ENCODE measurements at places on chromosomes 1 and 21.
A peak's percentile ranks its signal among the peaks of the same experiment; 100 is the strongest.

GRCh38 chr1:118826669-118827068, 161.5 kb downstream of the TBX15 start:
- DNase-seq: no peak

GRCh38 chr1:160925652-160926244, 28.9 kb downstream of the ITLN2 start:
- DNase-seq: no peak

- DNase-seq: no peak
Observed at GRCh38 chr1:53332833-53333232, 5.0 kb upstream of the LRP8 start.

DNA sequence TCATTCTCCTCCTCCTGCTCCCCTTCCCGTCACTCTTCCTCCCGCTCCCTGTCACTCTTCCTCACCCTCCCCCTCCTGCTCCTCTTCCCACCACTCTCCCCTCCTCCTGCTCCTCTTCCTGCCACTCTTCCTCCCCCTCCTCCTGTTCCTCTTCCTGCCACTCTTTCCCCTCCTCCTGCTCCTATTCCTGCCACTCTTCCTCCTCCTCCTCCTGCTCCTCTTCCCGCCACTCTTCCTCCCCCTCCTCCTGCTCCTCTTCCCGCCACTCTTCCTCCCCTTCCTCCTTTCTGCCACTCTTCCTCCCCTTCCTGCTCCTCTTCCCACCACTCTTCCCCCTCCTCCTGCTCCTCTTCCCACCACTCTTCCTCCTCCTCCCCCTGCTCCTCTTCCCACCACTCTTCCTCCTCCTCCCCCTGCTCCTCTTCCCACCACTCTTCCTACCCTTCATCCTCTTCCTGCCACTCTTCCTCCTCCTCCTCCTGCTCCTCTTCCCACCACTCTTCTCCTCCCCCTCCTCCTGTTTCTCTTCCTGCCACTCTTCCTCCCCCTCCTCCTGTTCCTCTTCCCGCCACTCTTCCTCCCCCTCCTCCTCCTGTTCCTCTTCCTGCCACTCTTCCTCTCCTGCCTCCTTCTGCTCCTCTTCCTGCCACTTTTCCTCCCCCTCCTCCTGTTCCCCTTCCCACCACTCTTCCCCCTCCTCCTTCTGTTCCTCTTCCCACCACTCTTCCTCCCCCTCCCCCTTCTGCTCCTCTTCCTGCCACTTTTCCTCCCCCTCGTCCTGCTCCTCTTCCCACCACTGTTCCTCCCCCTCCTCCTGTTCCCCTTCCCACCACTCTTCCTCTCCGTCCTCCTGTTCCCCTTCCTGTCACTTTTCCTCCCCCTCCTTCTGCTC, 28.7 kb upstream of the ARTN start:
- no peak for DNase-seq

DNA sequence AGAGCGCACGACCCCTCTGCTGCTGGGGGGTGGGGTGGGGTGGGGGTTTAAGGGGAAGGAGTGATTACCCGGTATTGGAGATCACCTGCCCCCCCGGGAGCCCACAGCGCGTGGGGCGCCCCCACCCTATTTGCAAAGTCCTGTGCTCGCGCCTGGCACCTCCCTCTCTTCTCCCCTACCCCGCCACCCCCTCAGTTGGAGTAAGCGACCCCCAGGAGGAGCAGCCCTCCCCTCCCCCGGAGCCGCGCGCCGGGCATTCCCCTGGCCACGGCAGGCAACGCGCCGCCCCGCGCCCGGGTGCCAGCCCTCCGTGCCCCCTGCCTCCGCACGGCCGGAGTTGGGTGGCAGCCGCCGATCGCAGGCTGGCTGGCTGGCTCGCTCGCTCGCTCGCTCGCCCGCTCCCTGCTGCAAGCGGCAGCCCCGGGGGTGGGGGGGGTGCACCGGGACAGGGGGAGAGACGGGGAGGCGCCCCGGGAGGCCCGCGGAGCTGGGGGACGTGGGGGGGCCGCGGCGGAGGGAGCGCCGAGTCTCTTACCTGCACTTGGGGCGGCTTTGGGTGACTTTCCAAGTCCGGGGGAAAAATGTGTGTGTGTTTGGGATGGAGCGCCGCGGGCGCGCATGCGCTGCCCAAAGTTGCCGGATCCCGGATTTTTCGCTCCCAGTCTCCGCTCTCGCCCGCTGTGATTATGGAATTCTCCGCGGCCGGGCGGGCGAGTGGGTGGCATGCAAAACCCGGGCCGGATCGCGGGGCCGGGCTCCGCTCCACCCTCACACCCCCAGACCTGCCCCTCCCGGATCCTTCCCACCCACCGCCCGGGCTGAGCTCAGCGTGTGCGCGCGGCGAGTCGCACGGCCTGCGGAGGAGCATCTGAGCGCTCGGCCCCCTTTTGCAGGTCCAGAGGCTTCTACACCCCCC, at the start of gene CASZ1:
TSS of gene CASZ1 (minus strand) at position 618 of the 916 bp plus-strand sequence. CDS start 102,757 bp downstream, outside the sequence.
- peak; percentile 98 for DNase-seq

DNA sequence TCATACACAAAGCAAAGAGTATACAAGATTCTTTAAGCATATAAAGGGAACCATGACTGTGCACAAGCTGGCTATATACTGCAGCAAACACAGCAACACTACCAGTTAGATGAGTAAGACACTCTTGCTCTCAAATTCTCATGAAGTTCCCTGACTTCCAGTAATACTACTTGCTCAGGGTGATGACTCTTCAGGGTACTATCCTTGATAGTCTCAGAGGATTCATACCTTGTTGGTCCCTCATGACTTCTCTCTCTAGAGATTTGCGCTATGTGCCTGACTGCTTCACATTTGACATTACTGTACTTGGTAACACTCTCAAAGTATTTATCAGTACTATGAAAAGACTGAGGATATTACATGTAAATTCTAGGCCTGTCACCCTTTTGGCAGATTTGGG, 159.8 kb upstream of the ZRANB2 start:
- no peak for DNase-seq

- no peak for DNase-seq
Observed at GRCh38 chr21:31363720-31364119, 19.7 kb upstream of the TIAM1 start.

DNA sequence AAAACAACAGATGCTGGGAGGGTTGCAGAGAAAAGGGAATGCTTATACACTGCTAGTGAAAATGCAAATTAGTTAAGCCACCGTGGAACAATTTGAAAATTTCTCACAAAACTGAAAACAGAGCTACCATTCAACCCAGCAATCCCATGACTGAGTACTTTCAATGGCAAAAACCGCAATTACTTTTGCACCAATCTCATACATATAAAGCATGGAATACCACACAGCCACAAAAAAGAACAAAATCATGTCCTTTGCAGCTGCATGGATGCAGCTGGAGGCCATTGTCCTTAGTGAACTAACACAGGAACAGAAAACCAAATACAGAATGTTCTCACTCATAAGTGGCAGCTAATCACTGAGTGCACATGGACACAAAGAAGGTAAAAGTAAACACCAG, 6.3 kb upstream of the OR2T8 start:
- no peak for DNase-seq

- no peak for DNase-seq
Observed at GRCh38 chr1:195608883-195609282, 999.4 kb downstream of the KCNT2 start.

DNA sequence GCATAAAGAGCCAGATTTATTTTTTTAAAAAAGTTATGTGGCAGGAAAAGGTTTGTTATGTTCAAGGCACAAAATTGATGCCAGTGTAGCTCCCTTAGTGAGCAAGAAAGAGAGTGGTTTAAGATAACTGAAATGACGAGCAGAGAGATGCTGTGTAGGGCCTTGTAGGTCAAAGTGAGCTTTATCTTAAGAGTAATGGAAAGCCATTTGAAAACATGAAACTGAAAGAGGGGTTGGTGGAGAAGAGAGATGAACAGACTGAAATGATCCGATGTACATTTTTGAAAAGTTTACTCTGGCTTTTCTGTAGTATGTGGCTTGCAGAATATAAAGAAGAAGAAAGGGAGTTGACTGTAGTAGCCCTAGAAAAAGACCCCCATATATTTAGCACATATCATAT, 383.6 kb downstream of the PLA2G4A start:
- DNase-seq: no peak

GRCh38 chr1:8465013-8465412, 147.1 kb downstream of the SLC45A1 start:
- no peak for DNase-seq

GRCh38 chr21:46561445-46562090, 43.3 kb downstream of the S100B start:
- DNase-seq: no peak

GRCh38 chr1:57590978-57591377, 167.1 kb upstream of the DAB1 start:
- DNase-seq: no peak

- DNase-seq: no peak
Observed at GRCh38 chr1:159933347-159933746, 8.0 kb upstream of the TAGLN2 start.

GRCh38 chr1:217136895-217137205, 413.6 kb upstream of the ESRRG start:
- no peak for DNase-seq

GRCh38 chr1:117627546-117628130, 21.8 kb downstream of the TENT5C start:
- DNase-seq: no peak

DNA sequence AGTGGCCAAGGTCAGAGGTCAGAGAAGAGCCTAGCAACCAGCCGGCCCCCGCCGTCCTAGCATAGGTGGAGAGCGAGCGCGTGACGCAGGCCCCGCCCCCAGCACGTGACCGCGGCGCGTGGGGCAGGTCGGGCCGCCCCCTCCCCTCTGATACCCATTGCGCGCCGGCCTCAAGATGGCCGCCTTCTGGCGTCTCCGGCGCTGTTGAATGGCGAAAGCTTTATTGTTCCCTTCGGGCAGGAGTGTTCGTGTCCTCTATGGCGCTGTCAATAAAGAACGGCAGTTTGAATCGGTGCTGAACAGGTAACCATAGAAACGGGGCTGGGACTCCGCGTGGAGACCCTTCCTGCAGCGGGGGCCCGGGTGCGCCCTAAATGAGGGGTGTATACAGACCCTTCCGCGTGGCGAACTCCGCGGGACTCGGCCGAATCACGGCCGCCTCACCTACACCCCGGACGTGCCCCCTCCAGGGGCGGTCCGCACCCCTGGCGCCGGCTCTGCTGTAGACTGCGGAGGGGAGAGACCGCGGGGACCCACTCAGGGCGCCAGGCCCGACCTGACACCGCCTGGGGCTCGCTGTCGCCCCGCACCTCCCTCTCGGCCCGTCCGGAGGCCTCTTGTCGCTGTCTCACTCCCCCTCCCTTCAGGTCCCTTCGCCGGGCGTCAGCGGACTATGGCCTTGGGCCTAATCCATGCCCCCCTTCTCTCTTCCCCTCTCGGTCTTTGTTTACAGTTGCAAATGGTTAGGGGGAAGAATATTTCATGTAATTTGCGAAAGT, at the start of gene ZBTB40:
TSS of gene ZBTB40 (plus strand) at position 150 of the 779 bp plus-strand sequence. CDS start 38,098 bp downstream, outside the sequence.
- DNase-seq: peak; percentile 97

- DNase-seq: no peak
Observed at GRCh38 chr1:42797979-42798378, 13.2 kb downstream of the TMEM269 start.

- no peak for DNase-seq
Observed at GRCh38 chr1:220843481-220844011, 35.7 kb upstream of the HLX start.

DNA sequence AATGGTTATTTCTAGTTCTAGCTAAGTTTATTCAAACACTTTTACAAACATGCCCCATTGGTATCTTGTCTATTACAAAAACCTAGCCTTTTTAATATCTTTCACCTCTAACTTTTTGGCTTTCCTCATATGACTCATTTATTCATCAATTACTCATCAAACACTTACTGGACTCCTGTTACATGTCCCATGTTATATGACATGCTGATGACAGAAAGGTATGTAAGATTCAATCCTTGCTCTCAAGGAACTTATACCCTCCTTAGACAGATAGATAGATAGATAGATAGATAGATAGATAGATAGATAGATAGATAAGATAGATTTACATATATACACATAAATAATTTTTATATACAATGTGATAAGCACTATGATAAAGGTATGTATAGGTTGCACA, 33.9 kb upstream of the INSL5 start:
- DNase-seq: no peak

- DNase-seq: no peak
Observed at GRCh38 chr1:26787381-26787705, 407 bp upstream of the PIGV start.
